Esophagus muscularis mucosa (tissue), 4 donors: ENCODE measurements at places on chromosomes 3 and 15.

DNA sequence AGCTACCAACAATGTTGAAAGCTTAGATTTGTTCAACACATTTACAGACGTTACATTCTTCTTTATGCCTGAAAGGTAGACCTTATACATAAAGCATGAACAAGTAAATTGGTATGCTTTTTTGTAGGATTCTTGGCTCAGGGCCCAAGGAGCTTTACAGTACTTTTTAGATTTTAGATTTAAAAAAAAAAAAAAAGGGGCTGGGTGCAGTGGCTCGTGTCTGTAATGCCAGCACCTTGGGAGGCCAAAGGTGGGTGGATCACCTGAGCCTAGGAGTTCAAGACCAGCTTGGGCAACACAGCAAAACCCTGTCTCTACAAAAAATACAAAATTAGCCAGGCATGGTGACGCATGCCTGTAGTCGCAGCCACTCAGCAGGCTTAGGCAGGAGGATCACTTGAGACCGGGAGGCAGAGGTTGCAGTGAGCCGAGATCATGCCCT, 39.7 kb downstream of the MEF2A start:
- no peak for DNase-seq

DNA sequence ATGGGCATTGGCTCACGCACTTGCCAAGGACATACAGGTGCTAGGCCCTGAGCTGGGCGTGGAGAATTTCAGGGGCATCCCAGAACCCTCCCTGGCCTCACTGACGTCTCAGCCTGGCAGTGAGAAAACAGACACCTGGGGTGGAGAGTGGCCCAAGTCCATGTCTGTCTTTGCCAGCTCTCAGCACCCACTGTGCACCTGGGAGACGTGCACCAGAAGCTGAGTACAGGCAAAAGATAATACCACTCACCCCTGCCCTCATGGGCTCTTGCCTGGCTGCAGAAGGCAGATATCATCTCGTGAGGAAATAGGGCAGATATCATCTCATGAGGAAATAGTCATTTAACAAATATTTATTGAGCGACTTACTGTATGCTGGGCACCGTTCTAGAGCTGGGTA, 8.0 kb downstream of the LOXL1 start:
- no peak for DNase-seq

GRCh38 chr15:41862515-41863116, 24.0 kb downstream of the PLA2G4B start:
- no peak for DNase-seq

DNA sequence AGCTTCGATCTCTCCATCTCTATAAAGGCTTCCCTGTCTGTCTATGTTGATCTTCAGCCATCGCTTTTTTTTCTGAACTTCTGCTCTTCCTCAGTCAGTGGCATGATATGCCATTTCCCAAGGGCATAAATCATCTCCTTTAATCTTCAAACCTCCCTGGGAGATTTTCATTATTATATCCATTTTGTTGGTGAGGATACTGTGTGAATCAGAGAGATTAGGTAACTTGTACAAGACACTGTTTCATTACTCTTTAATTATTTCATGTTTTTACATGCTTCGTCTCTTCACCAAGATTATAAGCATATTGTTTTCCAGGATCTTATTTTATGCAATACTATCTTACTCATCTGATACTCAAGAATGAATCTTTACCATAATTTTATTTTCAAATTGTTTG, 124.8 kb upstream of the ATP11B start:
- DNase-seq = no peak

DNA sequence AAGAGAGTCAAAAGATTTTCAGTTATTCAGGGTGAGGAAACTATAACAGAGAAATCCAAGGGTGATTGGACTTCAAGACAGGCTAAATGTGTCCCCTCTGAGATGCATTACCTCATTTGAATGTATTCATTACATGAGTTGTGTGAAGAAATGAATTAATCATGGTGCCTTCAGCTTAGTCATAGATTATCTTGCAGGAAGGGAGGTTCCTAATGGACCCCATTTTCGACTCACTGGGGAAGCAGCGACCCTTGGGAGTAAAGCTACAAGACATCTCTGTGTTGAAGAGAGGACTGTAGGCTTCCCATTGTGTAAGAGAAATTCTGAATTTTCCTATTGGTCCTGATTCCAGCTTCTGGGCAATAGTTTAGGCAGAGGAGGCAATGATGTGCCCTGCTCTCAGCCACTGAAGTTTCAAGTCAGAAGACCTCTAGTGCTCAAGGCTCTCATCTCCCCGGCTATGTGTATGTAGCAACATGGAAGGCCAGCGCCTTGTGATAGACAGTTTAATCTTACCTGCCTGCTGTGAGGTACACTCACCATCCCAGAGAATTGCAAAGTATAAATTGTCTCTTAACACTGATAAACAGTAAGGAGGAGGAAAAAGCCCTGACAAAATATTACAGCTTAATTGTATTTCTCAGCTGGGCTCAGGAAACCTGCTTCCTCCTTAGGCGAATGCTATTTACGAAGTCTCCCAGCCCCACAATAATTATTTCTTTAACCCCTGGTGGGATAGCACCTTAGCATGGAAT, 133.8 kb downstream of the PDCD6IP start:
- DNase-seq = no peak

- DNase-seq = no peak
These were observed 794 bp downstream of the ARPP19 start for GRCh38 chr15:52567871-52568600.

- DNase-seq = no peak
These were observed 7.3 kb downstream of the VILL start for GRCh38 chr3:37997791-37998370.

GRCh38 chr3:58779934-58780333, 113.4 kb upstream of the FAM3D start:
- no peak for DNase-seq

- DNase-seq = no peak
These were observed 23.9 kb upstream of the OR5H6 start for GRCh38 chr3:98240131-98240530.

DNA sequence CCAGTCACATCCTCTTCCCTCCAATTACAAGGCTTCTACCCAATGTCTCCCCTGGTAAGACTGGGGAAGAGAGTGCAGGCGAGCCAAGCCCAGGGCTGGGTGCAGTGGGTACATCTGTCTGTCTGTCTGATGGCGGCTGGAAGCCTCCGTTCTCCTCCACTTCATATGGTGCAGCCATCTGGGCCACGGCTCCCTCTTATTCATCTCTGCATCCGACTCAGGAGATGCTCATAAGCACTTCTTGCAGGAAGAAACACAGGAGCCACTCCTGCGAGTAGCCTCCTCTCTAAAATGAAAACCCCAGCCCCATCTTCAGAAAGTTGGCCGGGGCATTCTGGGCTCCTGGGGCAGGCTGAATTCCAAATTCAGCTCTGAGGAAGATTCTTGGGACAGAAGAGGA, 67.5 kb upstream of the SLC6A6 start:
- DNase-seq = no peak

- DNase-seq = no peak
These were observed 91.5 kb upstream of the CHD2 start for GRCh38 chr15:92808598-92809063.

GRCh38 chr3:72141264-72141663, 356.3 kb upstream of the PROK2 start:
- DNase-seq = no peak

GRCh38 chr3:149118724-149119123, 10.7 kb upstream of the HPS3 start:
- no peak for DNase-seq

DNA sequence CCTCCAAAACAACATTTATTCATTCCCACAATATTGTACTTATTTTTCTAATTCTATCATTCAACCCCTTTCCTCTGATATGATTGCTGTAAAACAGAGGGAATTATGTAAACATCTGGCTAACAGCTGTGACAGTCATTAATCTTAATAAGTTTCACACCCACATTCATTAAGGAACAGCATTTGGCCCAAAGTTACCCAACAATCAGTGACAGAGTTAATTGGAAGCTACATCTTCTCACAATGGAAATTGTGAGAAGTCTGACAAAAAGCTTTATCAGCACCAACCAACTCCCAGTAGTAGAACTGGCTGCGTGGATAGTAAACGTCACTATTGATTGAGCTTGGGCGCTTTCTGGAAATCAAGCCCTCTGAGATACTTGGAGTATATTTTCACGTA, 165.8 kb upstream of the SLC24A5 start:
- DNase-seq = no peak

- no peak for DNase-seq
These were observed 187.8 kb downstream of the SHQ1 start for GRCh38 chr3:72660270-72661114.

DNA sequence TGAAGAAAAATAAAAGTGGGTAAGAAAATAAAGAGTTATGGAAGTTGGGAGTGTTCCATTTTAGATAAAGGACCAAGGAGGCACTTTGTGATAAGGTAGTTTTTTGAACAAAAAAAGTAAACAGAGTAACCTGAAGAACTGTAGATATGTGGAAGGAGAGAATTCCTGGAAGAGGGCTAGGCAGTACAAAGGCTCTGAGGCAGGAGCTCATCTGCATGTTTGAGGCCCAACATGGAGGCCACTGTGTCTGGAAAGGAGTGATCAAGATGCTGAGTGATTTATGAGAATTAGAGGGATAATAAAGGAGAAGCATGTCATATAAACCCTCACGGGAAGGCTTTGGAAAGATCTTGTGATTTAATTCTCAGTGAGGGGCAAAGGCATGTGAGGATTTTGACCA, 126.5 kb downstream of the DTWD1 start:
- no peak for DNase-seq
